Urothelium cell line (cell line): ENCODE measurements at places on chromosomes 13 and 19.

- no peak for DNase-seq
Observed at GRCh38 chr13:91169321-91170050, 178.0 kb upstream of the MIR17HG start.

DNA sequence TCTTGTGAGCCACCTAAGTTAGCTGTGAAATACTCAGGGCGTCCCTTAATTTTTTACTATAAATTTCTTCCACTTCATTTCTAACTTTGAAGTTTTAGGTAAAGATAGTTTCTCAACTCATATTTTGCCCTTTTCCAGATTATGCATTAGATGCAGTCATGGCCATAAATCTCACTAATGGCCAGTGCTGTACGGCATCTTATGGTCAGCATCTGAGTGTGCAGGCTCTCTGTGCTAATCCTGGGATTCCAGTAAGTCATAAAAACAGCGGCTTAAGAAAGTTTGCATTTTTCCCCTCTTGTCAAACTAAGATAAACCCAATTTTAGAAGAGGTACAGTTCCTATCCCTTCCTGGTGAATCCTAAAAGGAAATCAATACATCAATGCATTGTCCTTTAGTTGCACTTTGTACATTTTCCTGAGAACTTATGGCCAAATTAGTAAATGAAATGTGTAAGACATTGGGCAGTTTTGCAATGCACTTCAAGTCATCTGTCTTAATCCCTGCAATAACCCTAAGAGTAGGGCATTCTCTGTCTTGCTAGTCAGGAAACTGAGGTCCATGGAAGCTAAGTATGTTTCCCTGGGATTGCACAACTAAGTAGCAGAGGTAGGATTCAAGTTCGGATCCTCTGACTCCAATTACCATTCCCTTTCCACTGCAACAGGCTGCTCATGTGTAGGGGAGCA is 146.2 kb downstream of the DCT start:
- DNase-seq, result no peak

DNA sequence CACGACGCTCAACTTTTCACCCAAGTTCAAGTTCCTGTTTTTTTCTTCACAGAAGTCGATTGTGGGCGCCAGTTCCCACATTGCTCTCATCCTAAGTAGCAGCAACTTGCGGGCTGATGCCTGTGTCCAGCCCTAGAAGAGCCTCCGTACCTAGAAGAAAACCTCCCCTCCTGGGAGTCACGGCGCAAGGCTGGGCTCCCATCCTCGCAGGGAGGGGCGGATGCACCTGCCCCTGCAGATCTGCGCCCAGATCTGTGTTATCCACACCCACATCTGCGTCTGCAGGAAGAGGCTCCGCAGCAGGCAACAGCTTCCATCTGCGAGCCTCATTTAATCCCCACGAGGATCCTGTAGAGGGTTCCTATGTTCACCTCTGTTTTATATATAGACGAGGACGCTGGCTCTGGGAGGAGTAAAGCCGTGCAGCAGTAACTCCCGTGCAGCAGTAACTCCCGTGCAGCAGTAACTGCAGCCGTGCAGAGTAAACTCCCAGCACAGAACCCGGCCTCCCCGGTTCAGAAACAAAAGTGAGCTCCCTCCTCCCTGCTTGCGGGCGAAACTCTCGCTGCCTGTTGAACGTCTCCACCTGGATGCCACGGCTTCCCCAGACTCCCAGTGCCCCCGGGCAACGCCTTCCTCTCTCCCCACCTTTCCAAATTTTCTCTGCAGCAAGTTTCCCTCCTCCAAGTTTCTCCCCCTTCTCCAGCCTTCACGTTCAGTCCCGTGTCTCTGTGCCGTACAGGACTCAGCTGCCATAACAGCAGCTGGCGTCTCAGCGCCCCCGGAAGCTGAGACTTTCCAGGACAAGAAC is 23.5 kb upstream of the LAIR1 start:
- no peak for DNase-seq

- DNase-seq, result no peak
Observed at GRCh38 chr13:21579754-21580316, 24.1 kb downstream of the MICU2 start.

GRCh38 chr19:38734426-38735256 is 9.6 kb downstream of the CAPN12 start:
- DNase-seq, result no peak

DNA sequence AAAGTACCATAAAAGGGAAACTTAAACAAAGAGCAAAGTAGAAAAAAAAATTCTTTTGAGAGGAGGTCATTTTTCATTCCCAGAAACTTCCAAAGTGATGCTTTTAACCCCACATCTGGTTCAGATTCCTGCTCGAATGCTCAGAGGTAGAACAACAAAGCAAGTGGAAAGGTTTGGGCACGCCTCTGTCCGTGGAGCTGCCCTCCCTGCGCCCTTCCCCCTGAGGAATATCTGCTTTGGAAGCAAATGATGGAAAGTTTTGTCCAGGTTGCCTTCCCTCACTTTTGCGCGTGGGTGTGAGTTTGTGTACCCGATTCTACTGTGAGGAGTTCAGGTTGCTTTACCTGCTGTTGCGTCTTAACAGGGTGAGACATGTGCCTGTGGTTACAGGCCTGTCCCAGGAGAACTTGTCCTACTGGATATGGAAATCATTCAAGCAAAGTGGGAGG is 110.2 kb downstream of the KLF5 start:
- no peak for DNase-seq

DNA sequence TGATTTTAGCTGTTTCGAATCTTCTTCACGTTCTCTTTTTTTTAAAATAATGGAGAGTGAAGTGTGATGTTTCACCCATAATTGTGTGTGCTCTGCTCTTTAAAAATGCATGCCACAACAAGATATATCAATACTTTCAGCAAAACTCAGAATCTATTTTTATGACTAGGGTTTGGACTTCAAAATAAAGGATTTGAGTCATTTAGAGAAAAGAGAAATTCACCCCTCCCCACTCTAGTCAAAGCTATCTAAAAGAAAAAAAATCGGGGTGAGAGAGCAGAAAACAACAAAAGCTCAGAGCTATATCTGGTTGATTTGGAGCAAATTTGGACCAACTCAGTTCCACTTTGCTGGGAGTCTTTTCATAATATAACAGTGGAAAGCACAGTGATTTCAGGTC is 244.5 kb downstream of the DNAJC15 start:
- no peak for DNase-seq

GRCh38 chr13:30299786-30300185 is 7.6 kb downstream of the KATNAL1 start:
- DNase-seq, result no peak

GRCh38 chr19:35171730-35172129 is 17.2 kb downstream of the FXYD5 start:
- DNase-seq, result no peak

GRCh38 chr13:41028051-41028450 is 8.9 kb upstream of the ELF1 start:
- no peak for DNase-seq

GRCh38 chr13:21020581-21020980 is 40.8 kb downstream of the LATS2 start:
- DNase-seq, result no peak
